ENCODE measurements at places on chromosomes 7 and 10. TPM values are rescaled to one million over a fixed set of nuclear protein-coding genes. Genes with fewer than 3 reads are reported as not detected.

TMEM213 gene
- total RNA-seq: not detected

ACTR3C gene
- total RNA-seq: 20.2 TPM

WDR86 gene
- 0.85 TPM for total RNA-seq

C10orf53 gene
- not detected for total RNA-seq

C7orf33 gene
- total RNA-seq: not detected

IFIT1B gene
- total RNA-seq: not detected

OR2A1 gene
- not detected for total RNA-seq

PTN gene
- total RNA-seq: 1.3 TPM

All from left colon (tissue), 2 donors.